Activated naive CD4-positive, alpha-beta T cell (primary cell): ENCODE measurements at places on chromosomes 2 and 18.

DNA sequence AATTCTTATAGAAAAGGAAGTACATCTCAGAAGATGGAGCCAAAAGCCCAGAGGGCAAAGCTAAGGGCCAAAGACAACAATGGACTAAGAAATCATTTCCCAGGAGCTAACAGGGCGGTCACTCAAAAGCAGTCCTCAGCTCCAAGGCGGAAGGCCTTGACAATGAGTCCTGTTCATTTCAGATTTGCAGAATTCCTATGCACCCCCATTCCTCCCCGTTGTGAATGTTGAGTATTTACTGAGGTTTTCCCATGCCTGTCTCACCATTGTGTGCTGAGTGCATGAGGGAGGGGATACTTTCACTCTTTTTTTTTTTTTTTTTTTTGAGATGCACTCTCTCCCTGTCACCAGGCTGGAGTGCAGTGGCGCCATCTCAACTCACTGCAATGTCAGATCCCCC, 18.8 kb upstream of the DTNB start:
- DNase-seq, result no peak

DNA sequence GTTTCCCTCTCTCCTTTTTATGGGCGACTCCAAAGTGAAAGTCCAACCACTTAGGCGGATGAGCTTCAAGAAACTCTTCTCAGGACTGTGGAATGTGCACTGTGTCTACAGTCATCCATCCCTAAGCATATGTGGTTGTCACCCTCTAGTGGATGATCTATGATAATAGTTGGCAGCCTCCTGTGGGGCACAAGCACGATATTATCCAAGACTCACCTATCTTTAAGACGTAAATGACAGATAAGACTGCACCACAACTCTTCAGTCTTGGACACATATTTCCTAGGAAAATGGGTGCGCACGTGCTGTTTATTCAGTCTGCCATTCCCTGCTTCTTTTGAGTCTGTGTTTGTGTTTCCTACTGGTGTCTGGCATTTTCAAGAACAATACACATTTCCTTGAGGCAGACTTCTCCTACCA, 145.5 kb upstream of the CTAGE1 start:
- no peak for DNase-seq

GRCh38 chr2:39119732-39120520, 925 bp downstream of the SOS1 start:
- DNase-seq, result peak; percentile 13

GRCh38 chr18:28973324-28973723, 796.4 kb upstream of the CDH2 start:
- DNase-seq, result no peak

DNA sequence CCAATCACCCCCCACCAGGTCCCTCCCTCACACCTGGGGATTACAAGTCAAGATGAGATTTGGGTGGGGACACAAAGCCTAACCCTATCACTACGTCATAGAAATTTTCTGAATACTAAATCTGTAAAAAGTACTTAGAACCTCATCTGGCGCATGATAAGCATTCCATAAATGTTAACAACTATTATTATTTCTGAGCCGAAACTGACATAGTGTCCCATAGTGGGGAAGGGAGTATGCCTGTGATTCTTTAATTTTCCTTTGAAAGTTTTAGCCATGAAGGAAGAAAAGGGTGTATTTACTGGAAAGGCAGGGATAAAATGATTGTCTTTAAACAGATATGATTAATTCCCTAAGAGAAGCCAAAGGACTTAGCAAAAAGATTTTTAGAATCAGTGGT, 71.4 kb downstream of the FHOD3 start:
- DNase-seq, result no peak

DNA sequence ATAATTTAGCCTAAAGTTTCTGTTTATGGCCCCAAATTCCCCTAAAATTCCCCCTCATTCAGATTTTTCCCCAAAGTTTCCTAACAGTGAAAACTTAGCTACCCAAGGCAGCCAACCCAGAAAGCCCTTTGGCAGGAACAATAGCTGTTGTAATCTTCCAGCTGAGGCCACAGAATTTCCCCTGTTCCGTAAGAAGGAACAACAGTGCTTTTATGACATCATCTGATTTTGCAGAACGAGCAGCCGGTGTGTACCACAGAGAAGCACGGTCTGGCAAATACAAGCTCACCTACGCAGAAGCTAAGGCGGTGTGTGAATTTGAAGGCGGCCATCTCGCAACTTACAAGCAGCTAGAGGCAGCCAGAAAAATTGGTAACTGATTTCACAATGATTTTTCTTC, 6.3 kb downstream of the TNFAIP6 start:
- DNase-seq, result no peak

- DNase-seq, result no peak
Observed at GRCh38 chr18:74286856-74287255, 4.9 kb downstream of the CYB5A start.

DNA sequence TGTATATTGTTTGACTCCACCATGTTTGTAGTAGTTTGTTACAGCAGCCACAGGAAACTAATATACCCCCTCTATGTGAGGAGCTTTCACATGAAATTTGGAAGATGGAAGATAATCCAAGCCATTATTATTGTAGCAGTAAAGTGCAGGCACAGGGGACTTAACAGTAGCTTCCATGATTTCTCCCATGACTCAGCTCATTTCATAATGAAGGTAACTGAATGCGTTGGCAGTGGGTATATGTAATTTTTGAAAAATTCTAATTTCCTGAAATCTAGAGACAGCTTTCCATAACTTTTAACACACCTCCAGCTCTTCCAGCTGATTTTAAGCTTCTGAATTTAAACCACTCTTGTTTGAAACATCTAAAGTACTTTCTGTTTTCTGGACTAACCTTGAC, 181.2 kb downstream of the NR4A2 start:
- DNase-seq, result no peak
